ENCODE measurements at places on chromosomes 16 and 17. TPM values are rescaled to one million over a fixed set of nuclear protein-coding genes. Genes with fewer than 3 reads are reported as not detected.

TBX4 gene
- not detected for total RNA-seq

C16orf89 gene
- total RNA-seq, result not detected

ABCC11 gene
- total RNA-seq, result 0.15 TPM

MILR1 gene
- total RNA-seq, result not detected

TEKT5 gene
- total RNA-seq, result 0.15 TPM

FOXL1 gene
- total RNA-seq, result not detected

RGS9 gene
- total RNA-seq, result 6.4 TPM

TP53TG3C gene
- not detected for total RNA-seq

KRT36 gene
- total RNA-seq, result not detected

CLEC18B gene
- 0.34 TPM for total RNA-seq

EPX gene
- total RNA-seq, result not detected

FBRS gene
- total RNA-seq, result 91.8 TPM

GPR139 gene
- not detected for total RNA-seq

SLC38A8 gene
- not detected for total RNA-seq

NPIPA2 gene
- total RNA-seq, result 4.8 TPM

SLC9A5 gene
- total RNA-seq, result 5.9 TPM

HAGHL gene
- total RNA-seq, result 14.2 TPM

HSD17B2 gene
- not detected for total RNA-seq

RNF222 gene
- total RNA-seq, result not detected

DOC2B gene
- 0.12 TPM for total RNA-seq

KRTAP4-9 gene
- not detected for total RNA-seq

TBC1D3G gene
- not detected for total RNA-seq

ADGRG3 gene
- not detected for total RNA-seq

NAGS gene
- 1.5 TPM for total RNA-seq

PNMT gene
- total RNA-seq, result not detected
